ENCODE measurements at places on chromosomes 1 and 21.
A peak's percentile ranks its signal among the peaks of the same experiment; 100 is the strongest.

DNA sequence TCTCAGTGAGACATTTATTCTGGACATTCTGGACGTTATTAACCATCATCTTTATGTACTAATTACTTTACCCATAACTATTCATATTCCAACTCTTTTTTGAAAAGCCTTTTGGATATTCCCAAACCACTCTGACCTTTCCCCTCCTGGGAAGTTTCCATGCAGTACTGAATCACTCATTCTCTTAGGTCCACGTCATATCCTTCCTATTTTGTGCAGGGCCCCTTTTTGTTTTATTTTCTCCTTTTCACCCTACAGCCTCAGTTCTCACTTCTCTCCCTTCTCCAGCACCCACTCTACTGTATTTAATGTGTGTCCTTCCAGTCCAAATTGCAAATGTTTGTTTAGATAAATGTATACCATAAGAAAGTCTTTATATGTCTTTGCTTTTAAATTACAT, 16.4 kb upstream of the ATP1A1 start:
- no peak for DNase-seq

GRCh38 chr1:228496494-228496893, 9.3 kb downstream of the RNF187 start:
- DNase-seq, result no peak

GRCh38 chr1:12230549-12231275, 882 bp downstream of the VPS13D start:
- no peak for DNase-seq

GRCh38 chr1:59691261-59691660, 123.5 kb upstream of the HOOK1 start:
- no peak for DNase-seq

DNA sequence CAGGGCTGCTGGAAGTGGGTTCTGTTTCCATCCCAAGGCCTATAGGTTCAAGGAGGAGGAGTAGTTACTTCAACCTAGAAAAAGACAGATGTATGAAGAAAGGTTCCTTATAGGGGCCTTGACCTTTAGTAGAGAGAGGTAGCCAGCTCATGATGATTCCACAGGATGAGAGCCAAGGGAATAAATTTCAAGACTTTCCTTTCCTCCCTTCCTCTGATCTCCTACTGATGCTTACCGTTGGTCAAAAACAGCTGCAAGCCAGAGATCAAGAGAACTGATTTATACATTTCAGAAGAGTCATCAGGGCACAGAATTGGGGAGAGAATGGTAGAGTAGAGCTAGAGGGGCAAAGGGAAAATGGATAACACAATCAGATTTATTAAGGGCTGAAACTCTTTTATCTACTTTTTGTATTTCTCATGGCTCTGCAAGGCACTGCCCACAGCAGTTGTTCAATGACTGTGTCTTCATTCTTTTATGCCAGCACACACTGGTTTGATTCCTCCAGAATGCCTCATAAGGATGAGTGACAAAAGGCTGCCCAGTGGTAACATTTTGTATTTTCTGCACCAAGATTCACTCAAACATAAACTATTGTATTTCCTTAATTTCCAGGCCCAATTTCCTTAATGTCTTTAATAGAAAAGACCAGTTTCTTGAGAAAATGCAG, 37.4 kb downstream of the AK5 start:
- no peak for DNase-seq

GRCh38 chr1:22794647-22795365, 84.2 kb downstream of the EPHB2 start:
- no peak for DNase-seq

DNA sequence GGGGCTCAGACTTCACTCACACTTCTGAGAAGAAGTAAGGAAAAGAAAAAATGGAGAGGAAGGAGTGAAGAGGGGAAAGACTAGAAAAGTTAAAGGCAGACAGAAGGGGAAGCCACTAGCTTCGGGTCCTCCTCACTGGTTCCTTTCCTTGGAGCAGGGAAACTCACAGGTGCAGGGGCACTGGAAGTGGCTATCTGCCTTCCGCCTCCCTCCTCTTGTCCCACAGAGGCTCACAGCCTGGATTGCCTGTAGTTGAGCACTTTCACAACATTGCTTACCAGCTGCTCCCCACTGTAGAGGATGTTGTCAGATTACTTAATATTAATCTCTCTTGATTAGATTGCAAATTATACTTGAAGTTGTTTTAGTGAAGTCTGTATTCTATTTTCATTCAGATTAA, 21.6 kb upstream of the ABCA4 start:
- no peak for DNase-seq

DNA sequence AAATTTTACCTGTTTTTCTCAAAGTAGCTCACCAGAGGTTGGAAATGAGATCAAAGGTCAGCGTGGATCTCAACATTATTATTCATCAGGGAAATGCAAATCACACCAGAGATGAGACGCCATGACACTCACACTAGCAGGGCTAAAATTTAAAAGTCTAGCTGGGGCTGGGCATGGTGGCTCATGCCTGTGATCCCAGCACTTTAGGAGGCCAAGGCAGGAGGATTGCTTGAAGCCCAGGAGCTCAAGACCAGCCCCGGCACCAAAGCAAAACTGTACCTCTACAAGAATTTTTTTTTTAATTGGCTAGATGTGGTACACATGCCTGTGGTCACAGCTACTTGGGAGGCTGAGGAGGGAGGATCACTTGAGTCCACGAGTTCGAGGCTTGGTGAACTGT, 41.4 kb upstream of the PCBP3 start:
- no peak for DNase-seq

GRCh38 chr1:231817801-231818200, 191.2 kb downstream of the DISC1 start:
- no peak for DNase-seq

- DNase-seq, result no peak
Measured at GRCh38 chr1:82346141-82346540, 545.4 kb downstream of the ADGRL2 start.

DNA sequence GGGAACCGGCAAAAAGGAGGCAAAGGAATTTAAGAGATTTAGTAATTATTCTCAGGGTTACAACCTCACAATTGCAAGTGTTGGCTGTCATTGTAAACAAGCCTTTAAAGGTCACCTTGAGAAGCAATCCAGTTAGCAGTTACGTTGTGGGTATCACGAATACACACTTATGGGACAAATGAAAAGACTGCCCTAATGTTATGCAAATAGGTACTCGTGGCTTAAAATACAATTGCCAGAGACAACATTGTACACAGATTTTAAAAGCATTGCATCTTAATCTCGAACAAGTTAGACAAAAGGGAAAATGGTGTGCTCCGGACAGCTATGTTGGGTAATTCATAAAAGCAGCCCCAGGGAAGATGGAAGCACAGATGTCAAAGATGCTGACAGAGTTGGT, 120.5 kb upstream of the ZC3H12A start:
- DNase-seq, result no peak

DNA sequence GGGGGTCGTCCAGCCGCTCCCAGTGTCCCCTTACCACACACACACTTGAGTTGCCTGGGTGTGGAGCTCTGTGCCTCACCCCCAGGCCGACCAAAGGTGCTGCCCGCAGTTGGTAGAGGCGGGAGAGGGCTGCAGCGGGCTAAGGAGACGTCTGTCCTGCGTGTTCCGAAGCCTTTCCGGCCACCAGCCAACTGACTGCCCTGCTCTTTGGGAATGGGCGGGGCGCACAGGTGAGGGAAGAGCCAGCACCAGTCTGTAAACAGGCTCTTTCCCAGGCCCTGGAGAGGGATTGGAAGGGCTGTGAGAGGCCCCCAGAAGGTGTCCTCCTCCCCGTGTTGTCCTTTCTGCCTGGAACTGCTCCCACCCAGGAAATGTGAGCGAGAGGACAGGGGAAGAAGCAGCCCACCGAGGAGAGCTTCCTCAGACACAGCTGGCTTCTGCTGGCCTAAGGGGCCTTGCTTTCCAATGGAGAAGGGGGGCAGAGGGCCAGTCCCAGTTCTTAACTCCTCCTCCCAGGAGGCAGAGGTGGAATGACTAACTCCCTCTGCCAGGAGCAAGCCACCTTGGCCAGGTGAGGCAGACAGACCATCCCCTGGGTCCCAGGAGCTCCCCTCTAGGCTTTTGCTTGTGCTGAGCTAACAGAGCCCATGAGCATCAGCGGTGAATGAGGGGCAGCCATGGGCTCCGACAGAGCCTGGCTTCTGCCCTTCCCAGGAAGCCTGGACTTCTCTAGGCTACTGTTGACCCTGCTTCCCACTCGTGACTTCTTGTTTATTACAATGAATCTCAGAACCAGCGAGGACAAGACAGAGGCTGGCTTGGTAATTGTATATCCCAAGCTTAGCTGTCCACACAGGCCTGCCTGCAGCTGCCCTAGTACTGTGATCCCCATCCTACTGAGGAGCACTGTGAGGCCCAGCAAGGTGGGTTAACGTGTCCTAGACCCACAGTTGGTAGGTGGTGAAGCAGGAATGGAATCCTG, 158.1 kb upstream of the COA6 start:
- no peak for DNase-seq

GRCh38 chr1:209675565-209676154, 448 bp downstream of the G0S2 start:
- no peak for DNase-seq

DNA sequence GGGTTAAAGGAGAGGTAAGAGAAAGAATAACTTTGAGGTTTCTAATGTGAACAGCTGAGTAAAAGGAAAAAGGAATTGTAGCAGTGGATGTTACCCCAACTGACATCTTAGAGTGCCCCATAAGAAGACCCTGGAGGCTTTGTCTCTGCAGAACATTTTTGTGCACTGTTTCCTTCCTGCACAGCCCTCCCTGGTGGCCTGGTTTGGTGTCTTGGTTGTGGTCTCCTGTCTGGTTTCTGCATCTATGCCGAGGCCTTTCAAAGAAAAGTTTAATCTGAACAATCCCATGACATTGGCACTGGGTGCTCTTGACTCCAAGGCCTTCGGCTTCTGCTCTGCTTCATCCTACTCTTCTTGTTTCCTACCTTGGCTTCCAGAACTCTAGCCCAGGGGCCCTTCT, 57.8 kb downstream of the RHOU start:
- DNase-seq, result no peak

- DNase-seq, result no peak
Measured at GRCh38 chr1:209728466-209728865, 23.8 kb downstream of the HSD11B1 start.

DNA sequence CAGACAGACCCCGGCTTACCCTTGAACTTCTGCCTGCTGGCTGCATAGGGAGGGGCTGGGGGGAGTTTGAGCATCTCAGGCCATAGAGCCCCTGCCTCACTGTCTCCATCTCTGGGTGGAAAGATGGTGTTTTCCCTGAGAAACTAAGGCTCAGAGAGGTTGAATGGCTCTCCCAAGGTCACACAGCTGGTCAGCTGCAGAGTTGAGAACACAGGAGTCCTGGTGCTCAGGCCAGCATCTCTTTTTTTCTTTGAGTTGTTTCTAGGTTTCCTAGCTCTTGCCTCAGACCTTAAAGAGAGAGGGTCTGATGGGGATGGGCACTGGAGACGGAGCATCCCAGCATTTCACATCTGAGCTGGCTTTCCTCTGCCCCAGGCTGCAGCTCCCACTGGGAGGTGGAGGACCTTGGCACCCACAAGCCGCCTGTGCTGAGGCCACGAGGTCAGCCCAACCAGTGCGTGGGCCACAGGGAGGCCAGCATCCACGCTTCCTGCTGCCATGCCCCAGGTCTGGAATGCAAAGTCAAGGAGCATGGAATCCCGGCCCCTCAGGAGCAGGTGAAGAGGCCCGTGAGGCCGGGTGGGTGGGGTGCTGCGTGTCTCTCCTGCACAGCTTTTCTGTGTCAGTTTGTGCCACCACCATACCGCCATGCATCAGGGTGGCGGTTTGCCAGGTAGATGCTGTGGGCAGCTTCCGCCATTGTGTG, 21.8 kb downstream of the PCSK9 start:
- no peak for DNase-seq

- no peak for DNase-seq
Measured at GRCh38 chr1:172670791-172671190, 11.9 kb downstream of the FASLG start.

GRCh38 chr21:23876925-23877558, 1730.2 kb downstream of the MRPL39 start:
- DNase-seq, result no peak

DNA sequence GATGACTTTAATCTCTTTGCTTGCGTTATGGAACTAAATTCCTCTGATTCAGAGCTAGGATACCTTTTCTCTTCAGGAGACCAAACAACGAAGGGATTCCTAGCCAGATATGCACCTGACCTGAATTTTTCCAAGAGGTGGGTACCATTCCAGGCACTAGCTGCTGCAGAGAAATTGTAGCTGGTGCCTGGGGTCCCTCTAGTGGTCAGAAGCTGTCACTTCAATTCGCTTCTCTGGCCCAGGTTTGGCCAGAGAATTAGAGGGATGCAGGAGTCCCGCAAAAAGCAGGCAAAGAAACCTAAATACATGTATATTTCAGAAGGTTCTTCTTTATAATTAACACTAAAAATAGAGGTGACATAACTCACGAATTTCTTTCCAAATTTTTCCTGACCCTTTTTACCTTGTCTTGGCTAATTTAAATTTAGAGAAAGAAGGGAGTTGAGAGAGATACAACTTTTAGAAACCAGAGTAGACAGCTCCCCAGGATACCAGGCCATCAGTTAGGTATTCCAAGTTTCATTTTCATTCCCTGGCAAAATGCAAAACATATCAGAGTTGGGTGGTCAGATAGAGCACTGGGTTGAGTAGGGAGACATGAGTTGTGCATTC, 9.6 kb downstream of the ACKR1 start:
- DNase-seq, result no peak

- DNase-seq, result peak; percentile 33
Measured at GRCh38 chr1:172764378-172764777, 105.5 kb downstream of the FASLG start.

DNA sequence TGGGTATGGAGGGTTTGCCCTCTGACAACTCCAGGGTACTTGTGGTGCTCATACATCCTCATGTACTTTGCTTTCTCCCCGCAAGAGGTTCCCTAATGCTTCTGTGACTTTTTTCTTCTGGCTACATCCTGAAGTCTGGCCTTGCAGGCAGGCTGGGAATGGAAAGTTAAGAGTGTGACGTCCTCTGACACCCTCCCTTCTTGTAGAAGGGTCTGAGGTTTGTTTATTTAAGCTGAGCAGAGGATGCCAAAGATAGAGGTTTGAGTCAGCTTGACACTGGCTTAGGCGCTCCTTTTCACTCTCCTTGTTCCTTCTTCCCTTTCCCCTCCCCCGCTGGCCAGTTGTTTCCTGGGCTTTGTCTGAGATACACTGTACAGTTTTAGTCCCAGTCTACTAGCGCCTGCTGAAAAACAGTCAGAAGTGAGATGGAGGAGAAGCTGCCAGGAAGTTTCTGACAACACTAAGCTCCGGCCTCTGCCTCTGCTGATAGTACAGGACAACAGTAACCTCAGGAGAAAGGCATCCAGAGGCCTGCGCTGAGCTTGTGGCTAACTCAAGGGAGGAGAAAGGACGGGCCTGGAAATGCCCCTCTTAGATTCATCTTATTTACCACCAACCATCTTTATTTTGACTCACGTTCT, at the start of gene MACF1:
MACF1 (plus strand) TSS at position 255 of the 641 bp plus-strand sequence; CDS start at position 583, 328 bp downstream.
- peak; percentile 30 for DNase-seq

GRCh38 chr1:23590058-23590783, 30.9 kb upstream of the ID3 start:
- no peak for DNase-seq

GRCh38 chr1:23908453-23909341, 4.5 kb downstream of the CNR2 start:
- DNase-seq, result peak; percentile 55

DNA sequence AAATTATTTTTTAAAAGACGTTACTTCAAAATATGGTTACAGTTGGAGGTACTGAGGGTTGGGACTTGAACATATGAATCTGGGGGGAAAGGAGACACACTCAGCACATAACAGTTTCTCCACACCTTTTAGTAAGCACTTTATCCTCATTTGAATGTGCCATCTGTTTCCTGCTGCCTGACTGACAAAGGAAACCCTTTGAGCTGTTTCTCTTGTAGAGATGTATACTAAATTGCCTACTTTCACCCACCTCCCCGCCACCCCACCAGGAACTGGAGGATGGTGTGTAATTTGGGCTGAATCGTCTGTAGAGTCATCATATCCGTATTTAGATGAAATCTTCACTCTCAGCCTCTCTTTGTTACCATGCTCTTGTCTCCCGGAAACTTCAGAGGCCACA, 108.1 kb downstream of the KAZN start:
- no peak for DNase-seq
